ENCODE measurements at places on chromosomes 3 and 15.

DNA sequence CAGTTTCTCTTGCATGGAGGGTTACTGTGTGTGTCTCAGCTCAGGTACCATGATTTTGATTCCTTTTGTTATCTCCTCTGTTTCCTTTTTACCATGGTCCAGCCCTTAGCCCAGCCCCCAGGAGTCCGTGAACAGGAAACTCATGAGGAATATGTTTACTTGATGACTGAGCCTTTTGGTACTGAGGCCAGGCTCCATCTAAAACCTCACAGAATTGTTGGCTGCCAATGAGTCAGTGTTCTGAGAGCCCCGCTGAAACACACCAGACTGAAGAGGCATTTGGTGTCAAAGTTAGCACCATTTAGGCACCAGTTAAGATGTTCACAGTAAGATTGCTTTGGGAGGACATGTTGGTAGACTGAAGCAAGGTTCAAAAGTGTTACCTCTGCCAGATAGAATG is 80.9 kb downstream of the DGKG start:
- DNase-seq: no peak

GRCh38 chr3:10722911-10723310 is 93.1 kb upstream of the SLC6A11 start:
- no peak for DNase-seq

DNA sequence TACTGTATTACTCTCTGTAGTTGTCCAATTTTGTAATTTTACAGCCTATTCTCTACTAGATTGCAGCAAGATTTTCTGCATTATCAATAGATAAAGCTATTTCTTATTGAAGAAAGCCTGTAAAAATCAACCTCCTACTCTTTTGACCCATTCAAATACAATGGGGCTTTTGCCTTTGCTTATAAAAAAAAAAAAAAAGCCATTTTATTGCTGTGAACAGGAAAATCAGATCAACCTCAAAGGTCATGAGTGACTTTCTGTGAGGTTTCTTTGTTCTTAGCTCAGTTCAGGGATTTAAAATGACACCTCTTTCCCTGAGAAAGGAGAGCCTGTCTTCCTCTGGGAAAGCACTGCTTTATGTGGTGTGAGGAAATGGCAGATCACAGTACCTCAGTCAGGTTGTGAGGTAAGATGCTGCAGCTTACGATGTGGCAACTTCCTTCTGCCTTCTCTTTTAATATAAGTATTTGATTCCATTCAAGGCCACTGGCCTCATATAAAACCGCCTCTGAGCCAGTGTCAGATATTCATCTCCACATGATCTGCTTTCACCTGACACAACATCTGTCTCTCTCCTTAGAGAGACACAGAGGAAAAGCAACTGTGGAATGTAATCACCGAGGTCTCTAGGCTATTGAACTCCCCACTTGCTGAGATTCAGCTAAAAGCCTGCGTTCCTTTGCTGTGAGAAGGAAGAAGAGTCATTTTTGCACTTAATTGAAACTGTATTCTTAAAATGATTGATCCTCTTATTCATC is 161.5 kb upstream of the MB21D2 start:
- DNase-seq: no peak

DNA sequence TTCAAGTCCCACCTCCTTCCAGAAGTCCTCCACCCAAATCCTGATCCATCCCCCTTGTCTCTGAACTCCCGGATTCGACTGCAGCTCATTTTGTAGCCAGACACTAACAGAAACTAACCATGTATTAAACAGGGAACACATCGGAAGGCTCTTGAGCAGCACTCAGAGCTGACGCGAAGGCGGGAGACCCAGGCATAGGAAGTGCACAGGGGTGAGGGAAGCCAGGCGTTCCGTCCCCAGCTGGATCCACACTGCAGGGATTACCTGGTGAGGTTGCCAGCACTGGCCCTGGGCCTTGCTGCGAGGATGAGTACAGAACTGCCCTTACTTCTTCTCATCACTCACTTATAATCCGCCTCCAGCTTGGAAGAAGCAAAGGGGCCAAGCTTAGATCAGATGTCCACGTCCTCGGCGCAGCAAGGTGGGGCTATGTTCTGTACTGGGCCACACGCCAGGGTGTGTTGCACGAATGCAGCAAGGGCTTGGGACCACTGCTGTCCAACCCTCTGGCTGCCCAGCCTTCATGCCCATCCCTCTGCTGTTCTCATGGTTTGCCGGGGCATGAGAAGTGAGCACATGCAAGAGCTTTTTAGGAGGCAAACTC is 124.2 kb upstream of the SMAD3 start:
- no peak for DNase-seq

GRCh38 chr15:73317651-73318462 is 50.9 kb downstream of the HCN4 start:
- DNase-seq: no peak

GRCh38 chr3:126616931-126617330 is 38.0 kb downstream of the TXNRD3 start:
- DNase-seq: no peak

DNA sequence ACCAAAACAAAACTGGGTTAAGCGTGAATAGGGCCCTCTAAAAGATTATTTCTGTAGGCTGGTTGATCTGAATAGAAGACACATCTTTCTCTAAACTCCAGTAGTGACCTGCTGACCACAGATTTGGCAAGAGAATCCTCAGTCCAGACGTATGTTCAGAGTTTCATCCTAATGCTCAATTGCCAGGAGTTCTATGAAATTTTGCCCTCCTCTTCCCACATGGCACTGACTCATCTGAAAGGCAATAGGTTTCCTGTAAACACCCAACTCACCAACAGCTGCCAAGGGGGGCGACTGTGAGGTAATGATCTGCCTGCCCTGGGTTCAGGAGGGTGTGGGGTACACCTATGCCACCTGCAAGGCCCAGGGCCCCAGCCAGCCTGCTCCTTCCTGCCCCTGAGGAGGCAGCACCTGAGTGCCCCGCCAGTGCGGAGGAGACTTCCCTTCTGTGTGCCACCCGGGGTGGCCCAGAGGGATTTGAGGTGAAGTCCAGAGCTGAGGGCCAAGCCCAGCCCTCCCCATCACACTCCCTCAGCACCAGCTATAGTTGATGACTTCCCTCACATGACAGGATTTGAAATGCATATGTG is 8.4 kb upstream of the PLA2G4D start:
- no peak for DNase-seq

DNA sequence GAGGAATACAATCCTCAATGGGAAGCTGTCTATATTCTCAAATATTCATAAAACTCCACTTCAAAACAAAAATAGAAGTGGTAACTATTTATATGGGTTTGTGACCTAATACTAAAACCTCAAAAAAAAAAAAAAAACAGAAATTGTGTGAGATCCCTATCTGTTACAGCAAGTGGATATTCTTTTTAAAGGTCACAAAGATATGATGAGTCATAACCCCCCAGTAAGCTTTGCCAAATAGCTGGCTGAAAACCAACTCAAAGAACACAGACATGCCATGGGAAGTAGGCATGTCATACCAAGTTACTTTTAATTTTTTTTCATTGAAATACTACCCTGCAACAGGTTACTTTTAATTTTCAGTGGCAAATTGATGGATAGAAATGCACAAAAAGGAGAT is 62.5 kb downstream of the CBLB start:
- DNase-seq: no peak

- no peak for DNase-seq
Observed at GRCh38 chr3:40691452-40691861, 166.7 kb downstream of the ZNF621 start.

DNA sequence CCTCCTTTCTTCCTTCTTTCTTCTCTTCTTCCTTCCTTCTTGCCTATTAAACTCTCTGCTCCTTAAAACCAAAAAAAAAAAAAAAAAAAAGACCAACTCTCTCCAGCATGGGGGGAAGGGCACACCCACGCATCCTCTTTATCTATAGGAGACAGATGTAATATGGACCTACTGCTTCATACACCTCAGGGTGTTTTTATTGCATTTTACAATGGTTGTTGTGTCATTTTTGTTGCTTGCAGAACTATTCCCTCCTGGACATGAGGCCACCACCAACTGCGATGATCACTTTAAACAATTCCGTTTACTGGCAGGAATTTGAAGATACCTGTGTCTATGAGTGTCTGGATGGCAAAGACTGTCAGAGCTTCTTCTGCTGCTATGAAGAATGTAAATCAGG is 561.4 kb downstream of the GABRG3 start:
- DNase-seq: no peak

GRCh38 chr3:112627419-112627818 is 13.5 kb downstream of the CCDC80 start:
- no peak for DNase-seq

DNA sequence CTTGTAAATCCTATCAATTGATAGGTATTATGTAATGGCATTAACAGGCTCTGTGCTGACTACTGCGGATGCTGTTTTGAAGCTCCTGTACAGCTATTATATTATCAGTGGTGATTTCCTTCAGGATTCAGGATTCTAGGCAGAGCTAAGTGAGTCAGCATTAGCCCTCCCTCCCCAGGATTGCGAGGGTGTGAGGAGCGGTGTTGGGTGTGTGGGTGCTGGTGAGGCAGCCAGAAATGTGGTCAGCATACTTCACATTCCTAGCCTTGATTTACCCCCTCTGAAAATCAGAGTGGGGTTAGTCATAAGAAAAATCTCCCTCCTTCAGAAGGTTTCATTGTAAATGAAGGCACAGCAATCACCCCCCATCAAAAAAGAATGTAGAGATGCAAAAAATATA is 72.5 kb downstream of the SNTN start:
- DNase-seq: no peak

DNA sequence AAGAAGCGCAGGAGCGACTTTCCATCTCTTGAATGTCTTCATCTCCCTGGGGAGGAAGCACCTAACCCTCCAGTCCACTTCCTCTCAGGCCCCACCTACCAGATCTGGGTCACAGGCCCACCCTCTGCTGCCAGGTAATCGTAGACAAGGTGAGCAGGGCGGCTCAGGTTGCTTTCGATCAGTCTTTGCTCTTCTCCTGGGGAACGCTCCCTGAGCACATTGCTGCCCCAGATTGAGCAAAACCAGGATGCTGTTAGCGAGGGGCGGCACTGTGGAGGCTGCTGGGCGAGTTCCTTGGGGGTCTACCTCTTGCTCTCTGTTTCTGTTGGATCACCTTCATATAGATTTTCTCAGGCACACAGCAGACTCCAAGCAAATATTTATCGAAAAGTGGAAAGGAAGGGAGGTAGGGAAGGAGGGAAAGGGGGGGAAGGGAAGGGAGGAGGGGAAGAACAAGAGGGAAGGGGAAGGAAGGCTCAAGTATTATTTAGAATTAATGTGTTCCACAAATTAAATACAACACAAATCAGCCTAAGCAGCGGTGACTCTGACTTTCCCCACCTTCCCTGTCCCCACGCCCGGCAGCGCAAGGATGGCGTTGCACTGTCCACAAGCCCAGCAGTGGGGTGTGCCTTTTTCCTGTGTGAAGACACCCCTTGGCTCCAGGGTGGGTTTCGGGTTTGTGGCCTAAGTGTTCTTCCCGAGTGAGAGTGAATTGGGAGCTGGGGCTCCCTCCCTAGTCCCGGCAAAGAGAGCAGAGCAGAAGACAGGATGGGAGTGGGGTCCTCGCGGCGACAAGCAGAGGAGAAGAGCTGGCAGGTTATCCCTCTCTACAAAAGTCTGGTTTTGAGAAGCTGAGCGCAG is 6.1 kb upstream of the PCSK6 start:
- DNase-seq: no peak

GRCh38 chr15:83871808-83872559 is 218.1 kb downstream of the ADAMTSL3 start:
- DNase-seq: no peak

DNA sequence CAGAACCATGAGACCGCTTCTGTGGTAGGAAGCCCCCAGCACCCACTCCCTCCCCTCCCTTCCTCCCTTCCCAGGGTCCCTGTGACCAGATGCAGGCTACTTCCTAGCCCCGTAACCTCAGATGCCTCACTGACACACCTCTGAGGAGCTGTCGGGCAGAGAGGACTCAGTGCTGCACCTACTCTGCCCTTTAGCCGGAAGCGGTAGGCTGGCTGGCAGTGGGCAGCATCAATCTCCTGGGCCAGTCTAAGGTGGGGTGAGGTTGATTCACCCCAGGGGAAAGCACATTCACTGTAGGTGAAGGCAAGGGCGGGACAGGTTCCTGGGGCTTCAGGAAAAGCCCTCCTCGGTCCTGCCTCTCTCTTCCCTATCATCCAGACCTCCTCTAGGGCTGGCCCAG is 19.1 kb downstream of the CSRNP1 start:
- no peak for DNase-seq

- no peak for DNase-seq
Observed at GRCh38 chr3:87333393-87333892, 57.1 kb upstream of the POU1F1 start.
